ENCODE measurements at places on chromosomes 3 and 15.

DNA sequence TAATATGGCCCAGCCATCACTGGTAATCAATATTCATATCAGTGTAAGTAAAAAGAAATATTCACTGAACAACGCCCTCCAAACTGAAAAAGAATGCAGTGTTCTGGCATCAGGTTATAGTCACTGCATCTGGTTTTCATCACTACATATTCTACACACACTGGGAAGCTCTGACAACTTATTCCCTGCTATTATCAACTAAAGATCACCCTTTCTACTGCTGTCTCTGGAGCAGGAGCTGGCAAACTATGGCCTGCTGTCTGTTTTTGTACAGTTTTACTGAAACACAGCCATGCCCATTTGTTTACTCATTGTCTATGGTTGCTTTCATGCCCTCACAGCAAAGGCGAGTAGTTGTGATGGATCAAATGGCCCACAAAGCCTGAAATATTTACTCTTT, 35.3 kb downstream of the TUBGCP4 start:
- DNase-seq, result no peak

DNA sequence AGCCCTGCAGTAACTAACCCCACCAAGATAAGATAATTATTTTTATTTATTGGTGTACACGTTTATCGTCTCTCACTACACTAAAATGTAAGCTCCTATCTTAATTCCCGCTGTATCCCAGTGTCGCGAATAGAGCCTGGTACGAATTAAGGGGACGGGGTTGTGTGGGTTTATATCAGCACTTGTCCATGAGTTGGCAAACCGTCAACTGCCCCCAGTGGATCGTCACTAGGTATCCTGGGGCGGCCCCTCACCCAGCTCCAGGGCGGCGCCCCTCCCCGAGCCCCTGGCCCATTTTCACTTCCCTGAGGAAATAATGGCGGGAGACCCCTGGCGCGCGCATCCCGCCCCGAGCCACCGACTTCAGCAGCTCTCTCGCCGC, 465 bp downstream of the RUVBL1 start:
- DNase-seq, result no peak

GRCh38 chr15:37625576-37625975, 308.9 kb upstream of the TMCO5A start:
- DNase-seq, result no peak

- DNase-seq, result no peak
Observed at GRCh38 chr3:12327021-12327420, 38.2 kb downstream of the PPARG start.

DNA sequence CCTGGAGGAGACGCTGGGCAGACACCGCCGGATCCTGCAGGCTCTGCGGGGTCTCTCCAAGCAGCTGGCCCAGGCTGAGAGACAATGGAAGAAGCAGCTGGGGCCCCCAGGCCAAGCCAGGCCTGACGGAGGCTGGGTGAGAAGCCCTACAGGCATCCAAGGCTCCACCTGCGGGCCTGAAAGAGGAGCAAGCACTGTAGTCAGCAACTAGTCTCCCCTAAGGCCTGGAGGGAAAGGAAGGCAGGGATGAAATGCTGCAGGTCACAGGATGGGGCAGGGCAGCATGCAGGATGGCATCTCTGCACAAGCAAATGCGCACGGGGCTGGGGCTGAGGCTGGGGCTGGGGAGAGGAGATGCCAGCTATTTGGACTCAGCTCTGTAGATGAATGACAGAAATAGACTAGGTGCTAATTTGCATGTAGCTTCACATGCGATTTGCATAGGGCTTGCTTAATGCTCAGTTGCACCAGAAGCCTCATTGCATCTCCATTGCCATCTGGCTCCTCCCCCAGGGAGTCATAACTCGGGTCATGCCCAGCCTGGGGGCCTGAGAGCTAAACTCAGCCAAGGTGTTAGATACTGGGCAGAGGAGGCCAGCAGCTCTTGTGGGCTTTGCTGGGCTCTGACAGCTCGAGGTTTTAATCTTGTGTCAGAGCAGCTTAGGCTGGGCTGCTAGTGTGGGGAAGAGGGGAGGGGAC, 5.2 kb upstream of the CPLX3 start:
- no peak for DNase-seq

DNA sequence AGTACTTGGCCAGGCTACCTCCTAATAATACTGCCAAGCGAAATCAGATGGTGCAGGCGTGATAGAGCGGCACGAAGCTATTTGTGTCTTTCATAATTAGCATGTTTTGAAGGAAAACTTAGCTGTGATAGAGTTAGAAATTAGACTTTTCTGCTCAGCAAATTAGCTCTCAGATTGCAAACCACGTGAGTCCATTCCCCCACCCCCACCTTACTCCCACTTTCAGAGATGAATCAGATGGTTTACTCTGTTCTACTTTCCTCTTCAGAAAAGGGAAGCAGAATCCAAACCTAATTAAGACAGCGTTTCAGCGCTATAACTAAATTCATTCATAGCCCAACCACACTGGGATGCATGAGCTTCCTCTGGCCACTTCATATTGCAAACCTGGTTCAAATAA, 214.6 kb downstream of the SLCO3A1 start:
- DNase-seq, result no peak

GRCh38 chr15:67276666-67277065, 22.1 kb downstream of the IQCH start:
- no peak for DNase-seq

GRCh38 chr3:66179793-66180192, 41.0 kb upstream of the SLC25A26 start:
- no peak for DNase-seq

DNA sequence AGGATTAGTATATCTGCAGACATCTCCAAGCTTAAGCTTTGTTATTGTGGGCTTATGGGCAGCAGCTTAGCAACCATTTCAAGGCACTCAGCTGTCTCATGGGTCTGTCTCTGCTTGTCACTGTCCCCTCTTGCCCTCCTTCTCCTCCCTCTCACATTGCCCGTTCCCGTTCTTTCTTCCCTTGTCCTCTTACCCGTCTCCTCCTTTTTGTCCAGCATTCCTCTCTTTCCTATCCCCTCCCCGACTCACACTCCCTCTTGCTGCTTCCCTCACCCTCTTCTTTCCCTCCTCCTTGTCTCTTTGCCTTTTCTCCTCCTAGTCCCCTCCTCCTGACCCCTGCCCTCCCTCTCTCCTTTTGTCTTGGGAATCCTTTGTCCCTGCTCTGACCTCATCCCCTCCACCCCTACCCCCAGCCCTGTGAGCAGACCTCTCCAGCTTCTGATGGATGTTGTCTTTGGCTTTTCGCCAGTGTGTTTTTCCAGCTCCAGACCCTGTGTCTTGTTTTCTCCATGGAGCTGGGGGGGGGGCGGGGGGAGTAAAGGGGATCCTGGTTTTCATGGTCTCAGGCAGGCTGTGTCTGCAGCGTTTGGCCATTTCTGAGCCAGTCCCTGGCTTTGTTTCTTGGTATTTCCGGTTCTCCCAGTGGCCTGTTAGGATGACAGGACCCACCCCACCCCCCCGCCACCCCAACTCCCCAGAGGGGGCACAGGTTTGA, 47.9 kb upstream of the TRAK1 start:
- DNase-seq, result peak; percentile 62

- DNase-seq, result no peak
Observed at GRCh38 chr15:88243895-88244787, 12.4 kb downstream of the NTRK3 start.

DNA sequence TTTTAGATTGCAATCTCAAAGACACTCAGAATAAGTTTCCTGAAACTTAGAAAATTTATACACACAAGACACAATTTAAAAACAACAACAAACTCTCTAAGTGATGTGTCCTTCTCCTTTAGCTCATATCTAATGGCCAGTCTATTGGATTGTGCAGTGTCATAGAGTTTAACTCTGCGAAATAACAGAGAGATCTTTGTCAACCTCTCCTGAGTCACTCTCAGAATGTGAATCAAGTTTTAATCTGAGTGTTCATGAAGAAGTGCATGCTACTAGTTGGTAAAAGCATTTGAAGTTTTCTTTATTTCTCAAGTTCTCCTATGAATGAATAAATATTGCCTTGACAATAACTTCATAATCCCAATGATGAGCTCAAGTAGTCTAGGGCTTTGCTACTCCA, 284.5 kb upstream of the DNAJC19 start:
- DNase-seq, result no peak

- DNase-seq, result no peak
Observed at GRCh38 chr15:26945046-26945445, 25.9 kb upstream of the GABRG3 start.

DNA sequence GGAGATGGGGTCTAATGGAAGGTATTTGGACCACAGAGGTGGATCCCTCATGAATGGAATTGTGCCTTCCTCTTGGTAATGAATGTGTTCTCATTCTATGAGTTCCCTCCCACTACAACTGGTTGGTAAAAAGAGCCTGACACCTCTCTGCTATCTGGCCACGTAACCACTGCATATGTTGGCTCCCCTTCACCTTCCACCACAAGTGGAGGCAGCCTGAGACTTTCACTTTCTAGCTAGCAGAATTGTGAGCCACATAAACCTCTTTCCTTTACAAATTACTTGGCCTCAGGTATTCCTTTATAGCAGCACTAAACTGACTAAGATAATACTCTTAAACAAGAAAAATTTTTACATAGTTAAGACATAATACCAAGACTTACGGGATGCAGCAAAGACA, 155.3 kb downstream of the NR1I2 start:
- no peak for DNase-seq

DNA sequence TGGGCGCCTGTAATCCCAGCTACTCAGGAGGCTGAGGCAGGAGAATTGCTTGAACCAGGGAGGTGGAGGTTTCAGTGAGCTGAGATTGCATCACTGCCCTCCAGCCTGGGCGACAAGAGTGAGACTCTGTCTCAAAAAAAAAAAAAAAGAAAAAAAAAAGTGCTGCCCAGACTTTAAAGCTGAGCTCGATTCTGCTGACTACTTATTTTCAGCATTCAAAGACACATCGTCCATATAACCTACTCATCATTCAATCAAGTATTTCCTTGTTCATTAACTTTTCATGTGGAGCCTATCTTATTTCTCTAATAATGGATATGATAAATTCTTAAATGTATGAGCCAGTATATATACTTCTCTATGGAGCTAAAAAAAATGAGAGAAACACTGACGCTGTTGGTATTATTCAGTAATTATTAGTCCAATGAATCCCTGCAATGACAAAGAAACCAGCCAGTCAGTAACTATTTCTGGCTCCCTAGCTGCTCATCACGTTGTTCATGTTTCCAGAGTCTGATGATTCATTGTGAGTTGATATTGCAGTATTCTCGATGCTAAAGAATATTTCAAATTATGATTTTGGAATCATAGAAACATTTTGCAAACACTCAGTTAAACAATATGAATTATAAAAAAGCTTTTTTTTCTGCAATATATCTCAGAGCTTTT, 111.9 kb downstream of the RAP2B start:
- DNase-seq, result no peak

DNA sequence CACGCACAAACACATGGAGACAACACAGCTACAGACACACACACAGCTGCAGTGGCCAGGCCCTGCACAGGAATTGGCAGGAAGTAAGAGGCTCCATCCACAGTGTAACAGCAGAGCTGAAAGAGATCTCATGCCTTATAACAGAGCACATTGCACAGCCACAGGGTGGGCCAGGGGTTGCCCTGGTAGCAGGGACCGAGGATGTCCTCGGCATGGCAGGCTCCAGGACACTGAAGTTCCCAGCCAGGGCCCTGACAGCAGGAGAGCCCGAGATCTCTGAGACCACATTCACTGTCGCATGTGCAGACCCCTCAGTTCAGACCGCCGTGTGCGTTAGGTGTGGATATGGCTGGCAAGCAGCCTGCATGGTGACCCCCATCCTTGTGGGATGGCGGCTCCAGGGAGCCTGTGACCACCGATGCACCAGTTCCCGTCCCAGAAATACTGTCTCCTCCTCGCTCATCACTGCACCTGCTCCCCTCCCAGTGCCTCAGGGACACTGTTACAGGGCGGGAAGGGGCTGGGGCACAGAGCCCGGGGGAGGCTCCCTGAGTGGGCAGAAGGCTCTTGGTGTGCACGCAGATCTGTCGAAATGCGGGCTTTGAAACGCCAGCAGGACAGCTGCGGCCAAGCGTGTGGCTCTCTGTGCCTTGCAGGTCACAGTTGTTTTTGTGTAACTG, 1.5 kb upstream of the OCA2 start:
- no peak for DNase-seq

DNA sequence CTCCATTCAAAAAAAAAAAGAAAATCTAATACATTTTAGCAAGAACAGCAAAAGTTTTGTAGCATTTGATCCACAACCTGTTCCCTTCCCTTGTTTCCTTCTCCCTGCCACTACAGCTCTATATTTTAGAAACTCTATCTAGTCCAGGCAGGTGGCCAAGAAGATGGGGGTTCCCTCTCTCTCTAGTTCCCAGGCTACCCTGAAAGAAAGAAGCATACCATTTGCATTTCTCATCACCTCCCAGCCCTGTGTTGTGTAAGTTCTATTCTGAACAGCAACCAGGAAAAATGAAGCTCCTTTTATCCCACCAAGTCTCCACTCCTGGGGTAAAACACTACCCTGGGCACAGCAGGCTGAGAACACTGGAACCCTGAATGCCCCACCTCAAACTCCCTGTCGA, 100.0 kb downstream of the PCCB start:
- DNase-seq, result no peak

- DNase-seq, result no peak
Observed at GRCh38 chr3:184680385-184681345, 31.2 kb downstream of the MAGEF1 start.

DNA sequence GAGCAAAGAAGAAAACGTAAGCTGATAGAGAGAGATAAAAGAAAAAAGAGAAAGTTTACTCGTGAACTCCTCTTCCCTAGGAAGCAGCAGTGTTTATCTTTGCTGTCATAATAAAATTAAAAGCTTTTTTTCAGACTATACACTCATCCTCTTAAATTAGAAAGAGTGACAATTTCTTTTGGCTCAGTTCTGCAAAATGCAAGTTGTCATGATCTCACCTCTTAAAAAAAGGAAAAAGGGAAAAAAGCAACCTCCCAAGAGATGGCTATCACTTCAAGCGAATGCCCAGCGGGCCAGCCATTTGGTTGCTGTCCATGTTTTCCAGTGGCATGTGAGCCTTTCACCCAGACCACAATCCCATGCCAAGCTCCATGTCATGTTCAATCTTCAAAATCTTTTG, 7.0 kb upstream of the THBS1 start:
- DNase-seq, result no peak

GRCh38 chr3:160040181-160040580, 51.5 kb downstream of the IL12A start:
- DNase-seq, result no peak

- no peak for DNase-seq
Observed at GRCh38 chr3:50622881-50623280, 5.9 kb downstream of the MAPKAPK3 start.

- no peak for DNase-seq
Observed at GRCh38 chr15:55959744-55960447, 33.5 kb downstream of the NEDD4 start.

- no peak for DNase-seq
Observed at GRCh38 chr3:188822411-188822810, 349.4 kb upstream of the TPRG1 start.

All from NCI-H1105 treated with DMSO at 0.1 percent for 48 hours (cell line).